Right lobe of liver (tissue), 6 donors: ENCODE measurements at places on chromosomes 6 and 20. TPM values are rescaled to one million over a fixed set of nuclear protein-coding genes. Genes with fewer than 3 reads are reported as not detected.

- H3K36me3 ChIP-seq = no peaks in the 10 kb centered on the region
- no peak overlapping the region for H3K4me3 ChIP-seq
- no peaks in the 10 kb centered on the region for H3K27me3 ChIP-seq
- no peak for DNase-seq
Observed at GRCh38 chr20:53176134-53176533, 204.0 kb downstream of the TSHZ2 start.

- no peaks in the 10 kb centered on the region for H3K27me3 ChIP-seq
- no peak for DNase-seq
- H3K4me1 ChIP-seq = no peaks in the 10 kb centered on the region
- H3K4me3 ChIP-seq = no peak overlapping the region
Observed at GRCh38 chr6:52155791-52156576, 30.2 kb upstream of the IL17A start.

DNA sequence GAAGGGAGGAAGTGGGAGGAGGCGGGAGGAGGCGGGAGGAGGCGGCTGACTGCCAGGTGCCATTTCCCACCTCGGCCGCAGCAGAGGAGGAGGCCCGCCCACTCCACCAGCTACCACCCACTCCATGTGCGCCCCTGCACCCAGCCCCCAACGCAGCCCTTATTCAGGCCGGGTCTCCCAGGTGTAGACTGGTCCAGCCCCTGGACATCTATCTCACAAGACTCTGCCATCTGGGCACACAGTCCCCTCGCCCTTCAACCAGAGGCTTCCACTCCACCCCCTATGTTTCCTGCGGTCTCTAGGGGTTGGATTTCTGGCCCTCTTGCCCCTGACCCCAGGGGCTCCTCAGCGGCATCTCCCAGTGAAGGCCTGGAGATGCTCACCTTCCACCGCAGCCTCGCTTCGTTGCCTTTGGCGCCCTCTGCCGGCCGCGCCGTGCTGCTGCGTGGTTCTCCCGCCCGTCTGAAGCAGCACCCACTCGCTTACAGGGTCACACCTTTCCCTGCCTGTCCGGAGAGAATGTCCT lies 32.6 kb upstream of the FAM83D start:
- H3K36me3 ChIP-seq = no peaks in the 10 kb centered on the region
- no peak overlapping the region for H3K4me3 ChIP-seq
- no peak overlapping the region for H3K27ac ChIP-seq
- DNase-seq = peak; percentile 77

GRCh38 chr6:20837189-20837588 lies 302.9 kb downstream of the CDKAL1 start:
- H3K4me1 ChIP-seq = no peaks in the 10 kb centered on the region
- no peak for DNase-seq
- H3K27me3 ChIP-seq = no peaks in the 10 kb centered on the region
- no peaks in the 10 kb centered on the region for H3K36me3 ChIP-seq
- no peak overlapping the region for H3K4me3 ChIP-seq

GNRH2 gene
- not detected for total RNA-seq

NAPB gene
- 5.4 TPM for total RNA-seq

DNA sequence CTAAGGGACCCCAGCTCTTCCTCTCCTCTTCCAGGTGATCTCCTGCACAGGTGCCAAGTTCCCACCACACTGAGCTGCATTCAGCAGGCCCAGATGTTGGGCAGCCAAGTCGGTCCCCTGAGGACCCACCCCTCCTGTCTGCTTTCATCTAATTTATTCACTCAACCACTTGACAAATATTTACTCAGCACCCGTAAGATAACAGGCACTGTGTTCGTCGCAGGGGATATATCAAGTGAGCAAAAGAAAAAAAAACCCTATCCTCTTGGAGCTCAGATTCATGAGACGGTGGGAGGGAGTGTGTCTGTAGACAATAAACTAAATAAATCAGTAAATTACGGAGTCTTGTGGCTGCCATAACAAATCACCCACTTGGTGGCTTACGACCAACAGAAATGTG lies 143.6 kb downstream of the MRPL14 start:
- no peaks in the 10 kb centered on the region for H3K4me1 ChIP-seq
- H3K36me3 ChIP-seq = no peaks in the 10 kb centered on the region
- no peak for DNase-seq
- no peak overlapping the region for H3K4me3 ChIP-seq

EPB41L2 gene
- 38.5 TPM for total RNA-seq

STK4 gene
- 13.7 TPM for total RNA-seq

- H3K4me1 ChIP-seq = peaks cover 3% of the 10 kb centered on the region
- H3K27ac ChIP-seq = peak overlapping the region; percentile 15
- DNase-seq = peak; percentile 85
- H3K36me3 ChIP-seq = no peaks in the 10 kb centered on the region
Observed at GRCh38 chr6:110039364-110039980, 61.4 kb downstream of the GPR6 start.

NOX3 gene
- total RNA-seq = not detected

DNA sequence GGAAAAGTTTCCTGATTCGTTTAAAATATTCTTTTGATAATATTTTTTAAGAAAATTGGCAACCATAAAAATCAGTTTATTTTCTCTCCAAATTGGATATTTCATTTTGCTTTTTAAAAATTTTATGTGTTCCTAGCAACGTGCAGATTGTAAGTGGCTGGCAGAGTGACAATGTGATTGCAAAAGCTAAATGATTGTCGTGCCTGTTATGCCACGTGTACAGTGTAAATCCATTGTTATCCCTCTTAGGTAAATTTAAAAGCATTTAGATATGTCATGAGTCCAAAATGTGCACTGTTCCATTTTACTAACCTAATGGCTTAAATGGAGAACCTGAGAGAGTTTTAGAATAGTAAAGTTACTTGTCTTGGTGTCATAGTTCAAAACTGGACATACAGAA lies 94.4 kb upstream of the ADGRF4 start:
- peaks cover 10% of the 10 kb centered on the region for H3K36me3 ChIP-seq
- H3K27ac ChIP-seq = no peak overlapping the region
- H3K4me1 ChIP-seq = no peaks in the 10 kb centered on the region
- no peaks in the 10 kb centered on the region for H3K27me3 ChIP-seq
- DNase-seq = no peak
- no peak overlapping the region for H3K4me3 ChIP-seq

DNA sequence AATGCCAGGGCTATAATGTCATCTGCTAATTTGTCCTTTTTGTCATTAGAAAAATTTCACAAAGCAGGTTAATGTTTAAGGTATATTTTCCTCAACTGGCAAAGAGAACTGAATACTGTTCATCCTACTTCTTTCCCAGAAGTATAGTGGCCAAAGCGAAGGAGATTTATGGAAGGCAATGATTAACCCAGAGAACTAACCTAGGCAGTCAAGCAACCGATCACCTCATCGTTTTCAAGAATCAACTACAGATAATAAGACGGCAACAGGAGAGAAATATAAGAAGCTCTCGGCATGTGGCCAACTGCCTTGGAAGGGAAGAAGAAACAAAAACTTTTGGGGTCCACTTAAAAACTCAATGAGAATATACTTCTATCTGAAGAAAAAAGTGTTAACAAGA lies 38.2 kb downstream of the REV3L start:
- H3K36me3 ChIP-seq = no peaks in the 10 kb centered on the region
- no peak for DNase-seq
- H3K4me3 ChIP-seq = no peak overlapping the region
- no peaks in the 10 kb centered on the region for H3K4me1 ChIP-seq

GRCh38 chr6:85126485-85127167 lies 323.3 kb upstream of the NT5E start:
- H3K4me3 ChIP-seq = no peak overlapping the region
- no peaks in the 10 kb centered on the region for H3K36me3 ChIP-seq
- no peaks in the 10 kb centered on the region for H3K27me3 ChIP-seq
- H3K27ac ChIP-seq = no peak overlapping the region
- DNase-seq = peak; percentile 64

DNA sequence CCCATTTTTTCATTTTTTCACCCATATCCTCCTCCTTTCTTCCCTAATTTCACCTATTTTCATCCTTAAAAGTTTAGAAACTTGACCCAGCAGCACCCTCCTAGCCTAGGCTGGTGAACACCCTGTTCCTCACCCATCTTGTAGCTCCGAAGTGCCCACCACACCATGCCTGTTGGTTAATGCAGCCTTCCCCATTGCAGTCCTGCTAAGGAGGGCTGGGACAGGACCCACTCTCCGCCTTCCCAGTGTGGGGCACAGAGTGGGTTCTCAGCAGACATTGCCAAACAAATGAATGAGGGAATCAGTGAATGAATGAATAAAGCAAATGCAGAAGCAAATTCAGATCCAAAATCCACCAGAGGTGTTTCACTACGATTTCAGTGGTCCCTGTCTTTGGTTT lies 45.7 kb downstream of the CTCFL start:
- no peak for DNase-seq
- H3K4me1 ChIP-seq = no peaks in the 10 kb centered on the region
- no peak overlapping the region for H3K27ac ChIP-seq
- H3K4me3 ChIP-seq = no peak overlapping the region

DNA sequence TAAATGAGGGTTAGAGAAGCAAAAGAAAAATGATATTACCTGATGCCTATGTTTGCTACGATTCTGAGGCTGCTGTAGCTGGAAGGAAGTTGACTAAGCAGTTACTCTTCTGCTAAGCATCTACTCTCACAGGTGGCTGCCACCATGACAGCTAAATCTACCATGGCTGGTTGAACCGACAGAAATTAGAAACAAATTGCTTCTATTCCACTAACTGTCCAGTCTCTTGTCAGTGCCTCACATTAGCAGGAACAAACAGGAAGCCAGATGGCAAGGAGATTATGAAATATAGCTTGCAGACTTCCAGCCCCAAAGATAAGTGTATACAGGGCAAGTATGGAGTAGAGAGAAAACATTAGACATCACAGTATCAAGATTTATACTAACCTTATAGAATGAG lies 59.4 kb upstream of the TMEM200A start:
- H3K27ac ChIP-seq = no peak overlapping the region
- no peaks in the 10 kb centered on the region for H3K36me3 ChIP-seq
- DNase-seq = no peak

DNA sequence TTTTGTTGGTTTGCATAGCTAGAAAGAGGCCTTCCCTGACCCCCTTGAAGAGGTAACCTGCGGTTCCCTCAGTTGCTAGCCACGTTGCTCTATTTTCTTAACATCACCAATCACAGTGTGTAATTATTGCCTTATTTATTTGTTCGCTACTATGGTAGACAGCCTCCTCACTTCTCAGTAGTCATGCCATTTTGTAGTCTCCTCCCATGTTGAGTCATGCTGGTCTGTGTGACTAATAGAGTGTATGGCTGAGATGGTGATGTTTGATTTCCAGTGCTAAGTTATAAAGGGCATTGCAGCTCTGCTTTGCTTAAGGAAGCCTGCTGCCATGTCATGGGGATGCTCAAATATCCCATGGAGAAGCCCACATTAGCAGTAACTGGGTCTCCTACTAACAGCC lies 236.6 kb upstream of the CHD6 start:
- no peak overlapping the region for H3K4me3 ChIP-seq
- no peaks in the 10 kb centered on the region for H3K27me3 ChIP-seq
- H3K36me3 ChIP-seq = no peaks in the 10 kb centered on the region
- no peak overlapping the region for H3K27ac ChIP-seq
- H3K4me1 ChIP-seq = no peaks in the 10 kb centered on the region
- no peak for DNase-seq

- no peak overlapping the region for H3K27ac ChIP-seq
- DNase-seq = no peak
- H3K4me3 ChIP-seq = no peak overlapping the region
- H3K4me1 ChIP-seq = no peaks in the 10 kb centered on the region
- H3K27me3 ChIP-seq = no peaks in the 10 kb centered on the region
Observed at GRCh38 chr6:162862462-162862861, 134.7 kb downstream of the PACRG start.

DNA sequence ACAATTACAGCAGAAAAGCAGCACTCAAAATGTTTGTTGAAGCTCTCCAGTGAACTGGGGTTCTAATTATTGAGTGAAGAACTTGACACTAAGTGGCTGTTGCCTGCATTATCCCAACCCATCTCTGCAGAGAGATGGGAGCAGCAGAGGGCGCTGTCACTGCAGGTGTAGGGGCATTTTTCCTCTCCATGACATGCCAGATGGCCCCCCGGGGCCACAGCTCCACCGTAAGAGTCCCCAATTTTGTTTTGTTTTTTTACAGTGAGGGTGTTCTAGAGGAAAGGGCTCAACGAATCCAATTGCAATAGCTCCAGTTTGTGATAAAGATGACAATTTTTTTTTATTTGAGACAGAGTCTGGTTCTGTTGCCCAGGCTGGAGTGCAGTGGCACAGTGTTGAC lies 1.9 kb upstream of the FUCA2 start:
- H3K27ac ChIP-seq = no peak overlapping the region
- H3K36me3 ChIP-seq = no peaks in the 10 kb centered on the region
- H3K4me3 ChIP-seq = no peak overlapping the region
- peaks cover 10% of the 10 kb centered on the region for H3K4me1 ChIP-seq

SIGLEC1 gene
- 2.6 TPM for total RNA-seq

GRCh38 chr20:8470156-8470555 lies 338.1 kb downstream of the PLCB1 start:
- H3K27ac ChIP-seq = no peak overlapping the region
- H3K27me3 ChIP-seq = no peaks in the 10 kb centered on the region
- DNase-seq = no peak
- H3K36me3 ChIP-seq = no peaks in the 10 kb centered on the region
- H3K4me1 ChIP-seq = no peaks in the 10 kb centered on the region
- H3K4me3 ChIP-seq = no peak overlapping the region

FAM83D gene
- 2.7 TPM for total RNA-seq

MUC22 gene
- total RNA-seq = not detected

DNA sequence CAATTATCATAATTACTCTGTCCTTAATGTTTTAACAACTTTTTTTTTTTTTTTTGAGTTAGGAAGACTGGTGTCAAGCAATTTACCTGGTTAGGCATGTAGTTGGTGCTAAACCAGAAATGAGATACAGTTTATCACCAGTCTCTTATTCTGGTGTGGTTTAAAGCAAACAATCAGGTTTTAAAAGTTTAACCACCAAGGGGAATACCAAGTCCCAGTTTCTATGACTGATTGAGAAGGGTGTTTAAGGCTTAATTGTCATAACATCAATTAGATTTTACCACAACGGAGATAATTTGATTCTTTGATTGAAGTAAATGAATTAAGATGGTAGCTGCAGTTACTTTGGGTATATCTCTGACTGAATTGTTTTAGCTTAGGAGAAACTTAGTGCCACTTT lies 197.8 kb downstream of the TFAP2B start:
- no peak overlapping the region for H3K27ac ChIP-seq
- H3K4me3 ChIP-seq = no peak overlapping the region
- no peaks in the 10 kb centered on the region for H3K36me3 ChIP-seq
- no peaks in the 10 kb centered on the region for H3K4me1 ChIP-seq

DNA sequence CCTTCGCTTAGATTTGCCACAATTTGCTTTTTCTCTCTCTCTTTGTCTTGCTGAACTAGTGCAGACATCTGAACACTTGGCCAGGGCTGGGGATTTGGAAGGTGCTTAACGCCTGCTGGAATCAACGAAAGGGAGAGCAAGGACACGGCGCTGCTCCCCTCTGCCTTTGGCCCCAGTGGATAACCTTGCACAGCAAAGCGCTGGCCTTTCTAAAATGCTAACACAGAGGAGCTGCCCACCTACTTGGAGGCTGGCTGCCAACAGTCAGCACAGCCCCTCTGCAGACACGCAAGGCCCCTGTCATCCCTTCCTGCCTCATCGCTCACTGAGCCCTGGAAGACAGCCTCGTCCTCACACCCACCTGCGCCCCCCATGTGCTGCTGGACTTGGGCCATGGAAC lies 37.5 kb downstream of the C20orf203 start:
- no peak overlapping the region for H3K27ac ChIP-seq
- no peaks in the 10 kb centered on the region for H3K4me1 ChIP-seq
- H3K36me3 ChIP-seq = no peaks in the 10 kb centered on the region
- H3K4me3 ChIP-seq = no peak overlapping the region
